ENCODE measurements at places on chromosomes 7 and 10.

GRCh38 chr7:98879198-98879978 is 1.1 kb downstream of the TRRAP start:
- DNase-seq, result peak; percentile 36

DNA sequence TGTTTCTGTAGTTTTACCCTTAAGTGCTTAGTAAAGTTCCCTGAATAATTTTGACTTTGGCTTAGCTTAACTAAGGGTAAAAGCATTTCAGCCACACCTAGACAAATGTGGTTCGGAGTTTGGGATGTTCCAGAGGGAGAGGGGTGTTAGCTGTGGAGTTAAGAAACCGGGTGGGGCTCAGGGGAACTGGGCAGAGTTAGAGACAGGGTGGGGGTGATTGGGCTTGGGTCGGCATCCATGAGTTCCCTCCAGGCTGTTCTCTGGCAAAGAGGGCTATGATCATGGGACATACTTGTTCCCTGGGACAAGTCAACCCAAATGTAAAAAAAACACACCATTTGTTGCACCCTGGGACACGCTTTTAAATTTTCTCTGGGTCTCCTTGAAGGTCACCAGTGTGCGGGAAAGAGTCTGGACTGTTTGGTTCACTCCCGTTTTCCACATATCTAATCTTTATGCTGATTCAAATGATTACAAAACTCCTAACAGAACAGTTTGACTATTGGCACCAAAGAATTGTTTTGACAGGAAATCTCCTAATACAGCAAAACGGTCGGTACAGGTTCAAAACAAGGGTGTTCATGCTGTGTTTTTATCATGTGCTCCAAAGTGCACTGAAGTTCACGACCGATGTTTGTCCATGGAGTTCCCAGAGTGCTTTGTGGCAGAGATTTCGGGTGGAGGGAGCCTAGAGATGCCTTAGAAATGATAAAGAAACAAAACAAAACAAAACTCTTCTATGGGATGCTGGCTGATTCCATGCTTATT is 56.5 kb downstream of the PLXDC2 start:
- DNase-seq, result no peak

- no peak for DNase-seq
These were observed 355.3 kb downstream of the PRPF18 start for GRCh38 chr10:13942035-13942434.

DNA sequence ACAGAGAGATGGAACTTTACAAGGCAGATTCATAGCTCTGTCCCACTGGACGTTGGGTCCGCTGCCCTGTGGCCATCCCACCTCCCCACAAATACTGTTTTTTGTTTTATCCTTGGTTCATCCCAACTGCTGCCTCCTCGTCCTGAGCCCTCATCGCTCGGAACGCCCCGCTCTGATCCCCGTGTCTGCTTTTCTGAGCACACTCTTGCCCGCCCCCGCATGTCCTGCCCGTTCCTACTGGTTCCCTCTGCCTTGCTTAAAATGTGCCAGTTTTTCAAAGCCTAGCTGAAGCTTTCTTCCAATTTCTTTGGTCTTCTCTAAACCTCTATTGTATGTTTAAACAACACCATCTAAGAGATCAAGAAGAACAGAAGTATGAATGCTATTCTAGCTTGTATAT is 19.4 kb downstream of the RNF32 start:
- DNase-seq, result no peak

GRCh38 chr10:98971464-98971863 is 264.2 kb downstream of the HPSE2 start:
- DNase-seq, result no peak

GRCh38 chr10:119383174-119383856 is 159.2 kb downstream of the RGS10 start:
- peak; percentile 71 for DNase-seq

DNA sequence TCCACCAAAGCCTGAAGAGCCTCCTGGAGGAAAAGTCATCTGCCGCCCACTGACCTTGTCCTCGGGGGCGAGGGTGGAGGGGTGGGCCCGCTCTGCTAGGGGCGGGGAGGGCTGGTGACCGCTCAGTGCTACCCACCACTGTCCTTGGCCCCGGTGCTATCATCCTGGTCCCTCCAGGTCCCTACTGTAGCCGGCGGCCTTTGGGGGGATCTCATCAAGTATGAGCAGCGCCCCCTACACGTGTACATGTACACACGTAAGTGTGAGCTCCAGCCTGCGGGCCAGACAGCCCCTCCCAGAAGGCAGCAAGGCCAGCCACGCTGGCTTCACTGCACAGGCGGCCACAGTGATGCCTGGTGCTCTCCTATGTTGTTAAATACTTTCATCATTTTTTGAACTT is 19.6 kb downstream of the TTYH3 start:
- DNase-seq, result no peak

DNA sequence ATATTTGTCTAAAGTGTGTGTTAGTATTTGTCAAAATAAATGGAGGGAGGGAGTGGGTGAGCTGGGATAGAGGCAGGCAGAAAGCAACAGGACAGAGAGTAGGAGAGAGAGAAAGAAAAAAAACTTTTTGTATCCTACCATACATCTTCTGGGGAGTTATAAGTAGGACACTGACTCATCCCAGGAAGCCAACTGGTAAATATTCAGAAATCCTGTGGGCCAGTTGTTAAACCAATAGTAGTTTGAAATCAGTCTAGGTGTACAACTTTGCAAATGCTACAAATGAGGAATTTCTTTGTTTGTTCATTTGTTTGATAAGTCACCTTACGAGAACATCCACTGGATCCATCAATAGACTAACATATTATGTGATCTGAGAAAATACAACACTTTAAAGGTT is 980.9 kb downstream of the GATA3 start:
- DNase-seq, result no peak

- no peak for DNase-seq
These were observed 204.7 kb downstream of the FGFR2 start for GRCh38 chr10:121393522-121393921.

GRCh38 chr10:112481602-112482001 is 34.6 kb downstream of the VTI1A start:
- no peak for DNase-seq
